ENCODE measurements at places on chromosomes 11 and 22. TPM values are rescaled to one million over a fixed set of nuclear protein-coding genes. Genes with fewer than 3 reads are reported as not detected.

GRCh38 chr11:119248750-119249670 lies 42.9 kb downstream of the CBL start:
- no peak for DNase-seq
- no peak overlapping the region for H3K27ac ChIP-seq
- peaks cover 19% of the 10 kb centered on the region for H3K4me1 ChIP-seq
- H3K27me3 ChIP-seq: no peaks in the 10 kb centered on the region
- H3K36me3 ChIP-seq: no peaks in the 10 kb centered on the region

GRCh38 chr22:37010976-37011375 lies 8.3 kb downstream of the TST start:
- H3K27me3 ChIP-seq: no peaks in the 10 kb centered on the region
- H3K27ac ChIP-seq: no peak overlapping the region
- no peaks in the 10 kb centered on the region for H3K36me3 ChIP-seq
- no peak overlapping the region for H3K4me3 ChIP-seq

DNA sequence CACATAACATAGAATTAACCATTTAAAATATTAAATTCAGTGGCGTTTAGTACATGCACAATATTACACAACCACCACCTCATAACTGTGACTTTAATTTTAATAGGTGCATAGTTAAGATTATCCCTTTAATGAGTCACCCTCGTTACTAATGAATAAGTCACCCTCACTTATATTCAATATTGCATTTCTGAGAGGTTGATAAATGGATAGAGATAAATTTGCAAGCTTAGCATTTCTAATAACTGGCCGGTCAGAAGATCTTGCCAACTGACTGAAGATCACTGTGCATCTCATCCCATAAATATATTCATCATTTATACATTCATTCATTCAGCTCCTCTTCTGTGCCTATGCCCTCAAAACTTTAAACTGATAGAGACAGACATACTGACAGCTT lies 243.7 kb downstream of the TTC28 start:
- H3K27me3 ChIP-seq: no peaks in the 10 kb centered on the region
- no peaks in the 10 kb centered on the region for H3K4me1 ChIP-seq
- no peak overlapping the region for H3K27ac ChIP-seq
- H3K36me3 ChIP-seq: no peaks in the 10 kb centered on the region
- no peak overlapping the region for H3K4me3 ChIP-seq

DNA sequence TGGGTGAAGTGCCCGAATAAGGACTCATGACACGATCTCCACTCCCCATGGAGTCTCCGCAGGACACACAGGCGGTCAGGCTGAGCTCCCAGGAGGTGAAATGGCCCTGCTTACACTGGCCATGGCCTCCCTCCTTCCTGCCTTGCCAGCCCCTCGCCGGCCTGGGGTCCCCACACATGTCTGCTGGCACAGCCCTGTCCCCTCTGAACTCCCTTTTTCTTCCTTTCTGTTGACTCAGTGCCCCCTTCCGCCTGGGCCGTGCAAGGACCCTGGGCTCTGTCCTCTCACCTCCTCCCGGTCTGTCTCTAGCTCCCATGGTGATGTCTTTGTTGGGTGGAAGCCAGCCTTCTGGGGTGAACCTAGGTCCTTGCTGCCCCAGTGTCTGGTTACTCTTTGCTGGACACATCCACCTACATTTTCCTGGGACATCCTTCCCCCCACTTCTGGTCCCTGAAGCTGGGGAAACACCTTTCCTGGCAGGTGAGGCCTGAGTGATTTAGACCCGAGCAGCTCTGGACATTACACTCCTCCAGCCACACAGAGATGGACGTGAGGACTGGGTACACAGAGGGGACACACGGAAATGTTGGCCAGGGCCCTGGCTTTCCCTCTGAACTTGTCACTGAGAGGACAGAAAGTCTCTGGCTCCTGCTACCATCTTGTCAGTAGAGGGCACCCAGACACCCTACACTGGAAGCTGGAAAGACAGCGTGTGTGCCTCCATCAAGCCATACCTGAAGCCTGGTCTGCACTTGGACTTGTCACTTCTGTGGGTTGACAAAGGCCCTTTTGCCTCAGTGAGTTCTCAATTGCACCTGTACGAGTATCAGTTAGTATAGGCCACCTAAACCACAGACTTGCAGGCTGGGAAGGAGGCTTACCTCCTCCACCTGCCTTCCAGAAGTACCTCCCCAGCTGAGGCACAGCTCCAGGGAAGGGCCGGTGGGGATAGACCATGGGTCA lies 864.3 kb downstream of the TBC1D22A start:
- DNase-seq: no peak
- H3K27ac ChIP-seq: no peak overlapping the region
- no peaks in the 10 kb centered on the region for H3K4me1 ChIP-seq

- no peaks in the 10 kb centered on the region for H3K36me3 ChIP-seq
- DNase-seq: no peak
- no peak overlapping the region for H3K4me3 ChIP-seq
- no peaks in the 10 kb centered on the region for H3K27me3 ChIP-seq
Measured at GRCh38 chr11:23797624-23798419, 699.0 kb upstream of the LUZP2 start.

GRCh38 chr11:120219232-120219937 lies 8.6 kb downstream of the OAF start:
- H3K27me3 ChIP-seq: no peaks in the 10 kb centered on the region
- no peak overlapping the region for H3K4me3 ChIP-seq
- no peak for DNase-seq
- H3K27ac ChIP-seq: no peak overlapping the region
- no peaks in the 10 kb centered on the region for H3K4me1 ChIP-seq

DNA sequence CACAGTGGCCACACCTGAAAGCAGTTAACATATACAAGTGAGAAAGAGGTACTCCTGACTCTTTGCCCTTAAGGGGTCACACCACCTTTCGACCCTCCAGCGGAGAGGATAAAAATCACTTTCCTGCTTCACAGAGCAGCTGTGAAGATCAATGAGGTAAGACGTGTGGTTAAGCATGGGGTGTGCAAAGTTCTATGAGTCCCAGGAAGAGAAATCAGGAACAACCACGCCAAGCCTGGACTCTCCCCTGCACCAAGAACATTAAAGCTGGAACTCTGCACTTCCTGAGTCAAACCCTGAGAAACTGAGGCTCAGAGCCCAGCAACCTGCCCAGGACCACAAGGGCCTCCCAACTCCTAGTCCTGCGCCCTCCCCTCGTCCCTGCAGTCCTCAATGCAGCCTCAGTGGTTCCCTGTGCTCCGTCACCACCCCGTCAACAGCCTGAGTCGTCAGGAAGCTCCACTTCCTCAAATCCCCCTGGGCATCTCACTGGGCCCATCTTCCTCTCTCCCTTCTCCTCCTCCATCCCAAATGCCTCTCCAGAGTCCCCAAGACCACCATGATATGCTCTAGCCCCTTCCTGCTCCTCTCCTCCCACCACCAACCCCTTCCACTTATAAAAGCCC lies 17.7 kb downstream of the TNKS1BP1 start:
- H3K36me3 ChIP-seq: no peaks in the 10 kb centered on the region
- no peak overlapping the region for H3K27ac ChIP-seq
- DNase-seq: no peak
- H3K4me1 ChIP-seq: peaks cover 15% of the 10 kb centered on the region
- H3K27me3 ChIP-seq: no peaks in the 10 kb centered on the region
- no peak overlapping the region for H3K4me3 ChIP-seq

DNA sequence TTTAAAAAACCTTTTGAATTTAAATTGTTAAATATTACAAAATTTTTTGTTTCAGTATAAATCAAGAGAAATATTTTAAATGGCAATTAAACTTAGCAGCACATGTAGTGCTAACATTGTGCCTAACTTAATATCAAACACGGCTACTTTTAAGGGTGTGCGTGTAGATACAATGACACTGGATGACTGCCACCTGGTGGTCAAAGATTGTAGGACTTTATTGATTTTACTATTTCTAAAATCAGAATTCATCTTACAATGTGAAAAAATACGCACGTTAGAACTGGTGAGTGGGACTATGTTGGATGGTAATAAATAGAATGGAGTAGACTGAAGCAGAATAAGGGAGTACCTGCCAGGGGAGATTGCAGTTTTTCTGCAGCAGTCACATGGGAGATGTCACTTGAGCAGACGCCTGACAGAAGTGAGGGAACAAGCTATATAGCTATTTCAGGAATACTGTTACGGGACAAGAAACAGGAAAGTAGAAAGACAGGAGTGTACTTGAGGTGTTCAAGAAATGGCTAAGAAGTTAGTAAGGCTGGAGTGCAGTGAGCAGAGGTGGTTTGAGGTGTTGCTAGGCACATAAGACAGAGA lies 52.9 kb downstream of the UVRAG start:
- no peak overlapping the region for H3K4me3 ChIP-seq
- no peak overlapping the region for H3K27ac ChIP-seq
- H3K36me3 ChIP-seq: no peaks in the 10 kb centered on the region
- H3K4me1 ChIP-seq: no peaks in the 10 kb centered on the region
- DNase-seq: peak; percentile 47

GRCh38 chr11:98230678-98231077 lies 790.1 kb upstream of the CNTN5 start:
- no peaks in the 10 kb centered on the region for H3K27me3 ChIP-seq
- no peak for DNase-seq
- H3K4me3 ChIP-seq: no peak overlapping the region
- H3K36me3 ChIP-seq: no peaks in the 10 kb centered on the region
- H3K4me1 ChIP-seq: no peaks in the 10 kb centered on the region
- H3K27ac ChIP-seq: no peak overlapping the region

GRCh38 chr11:71335371-71335770 lies 83.0 kb upstream of the SHANK2 start:
- H3K4me1 ChIP-seq: no peaks in the 10 kb centered on the region

- no peaks in the 10 kb centered on the region for H3K36me3 ChIP-seq
- H3K4me3 ChIP-seq: peak overlapping the region; percentile 29
- H3K4me1 ChIP-seq: peaks cover 12% of the 10 kb centered on the region
- no peak overlapping the region for H3K27ac ChIP-seq
- peaks cover 12% of the 10 kb centered on the region for H3K27me3 ChIP-seq
Measured at GRCh38 chr22:35539910-35540594, 579 bp upstream of the RASD2 start.

GRCh38 chr11:86888164-86889000 lies 66.8 kb downstream of the FZD4 start:
- peaks cover 4% of the 10 kb centered on the region for H3K27me3 ChIP-seq
- no peak for DNase-seq
- no peak overlapping the region for H3K27ac ChIP-seq
- H3K4me3 ChIP-seq: no peak overlapping the region
- no peaks in the 10 kb centered on the region for H3K4me1 ChIP-seq

DNA sequence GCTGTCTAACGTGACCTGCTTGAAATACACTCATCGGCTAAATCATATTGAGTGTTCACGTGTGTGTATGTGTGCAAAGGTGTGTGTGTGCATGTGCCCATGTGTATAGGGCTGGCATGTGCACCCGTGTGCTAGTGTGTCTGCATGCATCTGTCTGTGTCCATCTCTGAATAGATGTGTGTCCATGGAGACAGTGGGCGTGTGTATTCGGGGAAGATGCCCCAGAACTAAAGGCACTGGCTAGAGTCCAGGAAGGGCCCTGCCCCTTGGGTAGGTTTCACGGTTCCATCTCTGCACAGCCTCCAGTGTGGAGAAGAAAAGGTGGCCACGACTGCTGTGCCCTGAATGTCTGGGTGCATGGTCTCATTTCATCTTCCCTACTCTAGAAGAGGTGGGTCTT lies 220.3 kb downstream of the MN1 start:
- H3K36me3 ChIP-seq: no peaks in the 10 kb centered on the region
- no peaks in the 10 kb centered on the region for H3K27me3 ChIP-seq
- DNase-seq: no peak
- no peak overlapping the region for H3K27ac ChIP-seq
- H3K4me1 ChIP-seq: no peaks in the 10 kb centered on the region
- H3K4me3 ChIP-seq: no peak overlapping the region

DNA sequence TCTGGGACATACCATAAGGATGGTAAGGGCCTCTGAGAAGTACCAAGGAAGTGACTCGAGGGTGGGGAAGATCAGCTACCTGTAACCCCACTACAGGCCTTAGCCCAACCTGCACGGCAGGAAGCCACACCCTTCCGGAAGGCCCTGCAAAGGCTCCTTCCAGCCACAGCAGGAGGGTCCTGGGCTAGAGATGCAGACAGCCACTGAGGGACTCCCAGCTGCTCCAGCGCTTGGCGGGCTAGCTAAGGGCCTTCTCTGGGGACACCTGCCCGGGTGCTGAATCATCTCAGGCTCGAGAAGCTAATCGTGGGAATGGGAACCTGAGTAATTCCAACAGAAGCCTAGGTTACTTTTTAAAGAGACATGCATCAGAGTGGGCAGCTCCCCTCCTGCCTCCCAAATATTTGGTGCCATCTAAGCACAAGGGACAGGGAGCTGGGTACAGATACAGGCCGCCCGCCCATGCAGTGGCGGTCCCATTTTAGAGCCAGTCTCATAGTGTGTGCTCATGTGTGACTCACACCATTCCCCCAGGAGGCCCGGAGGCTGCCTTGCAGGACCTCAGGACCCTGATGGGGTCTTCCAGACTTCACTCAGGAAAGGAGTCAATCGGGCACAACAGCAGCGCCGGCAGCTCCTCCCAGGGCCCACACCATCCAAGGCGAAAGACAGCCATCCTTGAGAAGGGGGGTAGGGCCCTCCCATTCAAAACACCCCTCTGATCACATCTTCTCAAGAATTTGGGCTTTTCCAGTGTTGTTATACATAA lies 8.0 kb downstream of the MYH9 start:
- peak overlapping the region; percentile 70 for H3K27ac ChIP-seq
- H3K4me3 ChIP-seq: peak overlapping the region; percentile 45

- no peaks in the 10 kb centered on the region for H3K36me3 ChIP-seq
- H3K27me3 ChIP-seq: no peaks in the 10 kb centered on the region
- no peak overlapping the region for H3K27ac ChIP-seq
Measured at GRCh38 chr22:42317691-42318547, 47.5 kb upstream of the TCF20 start.

The MMP11 gene
- 1.1 TPM for polyA plus RNA-seq

The PLEKHB1 gene
- polyA plus RNA-seq: 79.1 TPM

The MMP12 gene
- not detected for polyA plus RNA-seq

The VSIG2 gene
- 0.39 TPM for polyA plus RNA-seq

The C22orf42 gene
- not detected for polyA plus RNA-seq

The ISX gene
- polyA plus RNA-seq: not detected

The PPP6R2 gene
- 27.7 TPM for polyA plus RNA-seq

The PRDX5 gene
- 164 TPM for polyA plus RNA-seq

The MRGPRX3 gene
- polyA plus RNA-seq: not detected
